Psoas muscle (tissue), 8 donors: ENCODE measurements at places on chromosomes 4 and X. TPM values are rescaled to one million over a fixed set of nuclear protein-coding genes. Genes with fewer than 3 reads are reported as not detected.

The STAP1 gene
- total RNA-seq = 0.23 TPM

The PCDH18 gene
- total RNA-seq = 7.5 TPM

The WDR45 gene
- total RNA-seq = 67.3 TPM

The RNF150 gene
- 12.6 TPM for total RNA-seq

The F11 gene
- total RNA-seq = not detected

DNA sequence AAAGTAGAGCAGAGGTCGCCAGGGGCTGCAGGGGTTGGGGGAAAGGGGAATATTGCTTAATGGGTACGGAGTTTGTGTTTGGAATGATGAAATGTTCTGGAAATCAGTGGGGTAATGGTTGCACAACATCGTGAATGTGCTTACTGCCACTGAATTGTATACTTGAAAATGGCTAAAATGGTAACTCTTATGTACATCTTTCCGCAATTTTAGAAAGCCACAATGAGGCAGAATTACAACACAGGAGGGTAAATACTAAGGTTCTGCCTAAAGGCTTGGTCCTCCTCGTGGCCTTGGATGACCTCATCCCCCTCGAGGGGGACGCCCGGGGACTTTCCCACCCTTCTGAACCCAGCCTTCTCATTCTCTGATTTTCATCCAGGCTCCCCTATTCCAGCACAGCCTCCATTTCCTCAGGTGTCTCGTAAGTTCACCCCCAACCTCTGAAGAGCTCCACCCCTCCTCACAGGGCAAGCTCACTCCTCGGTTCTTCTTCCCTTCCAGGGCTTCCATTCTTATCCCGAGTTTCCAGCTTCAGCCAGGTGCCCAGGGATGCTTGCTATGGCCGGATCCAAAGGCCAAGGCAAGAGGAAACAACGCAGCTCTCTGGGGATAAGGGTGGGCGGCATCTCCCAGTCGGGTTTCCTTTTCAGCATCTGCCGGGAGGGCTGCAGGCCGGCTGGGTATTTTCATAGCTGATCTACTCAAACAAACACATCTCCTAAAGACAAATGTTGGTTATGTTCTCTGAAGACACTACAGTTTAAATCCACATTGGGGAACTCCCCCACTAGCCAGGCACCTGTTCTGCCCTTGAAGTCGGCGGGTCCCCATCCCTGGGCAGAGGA, 71.3 kb upstream of the ACSL1 start:
- no peak for DNase-seq

GRCh38 chr4:23966725-23967124, 76.9 kb upstream of the PPARGC1A start:
- no peak for DNase-seq

DNA sequence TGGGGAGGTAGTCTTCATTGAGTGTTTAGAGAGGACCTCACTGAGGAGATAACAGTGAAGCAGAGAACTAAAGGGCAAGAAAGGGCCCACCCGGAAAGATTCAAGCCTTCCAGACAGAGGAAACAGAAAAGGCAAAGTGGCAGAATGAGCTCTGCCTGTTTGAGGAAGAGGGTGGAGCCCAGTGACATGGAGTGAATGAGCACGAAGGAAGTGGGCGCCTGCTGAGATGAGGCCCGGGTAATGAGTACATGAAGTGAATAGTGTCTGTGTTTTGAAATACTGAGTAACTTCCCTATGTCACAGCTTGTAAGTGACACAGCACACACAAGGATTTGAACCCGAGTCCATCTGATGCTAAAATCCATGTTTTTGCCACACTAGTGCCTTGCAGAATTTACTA, 32.5 kb upstream of the TLR2 start:
- peak; percentile 31 for DNase-seq

GRCh38 chr4:187569871-187570270, 425.7 kb upstream of the ZFP42 start:
- DNase-seq = no peak

DNA sequence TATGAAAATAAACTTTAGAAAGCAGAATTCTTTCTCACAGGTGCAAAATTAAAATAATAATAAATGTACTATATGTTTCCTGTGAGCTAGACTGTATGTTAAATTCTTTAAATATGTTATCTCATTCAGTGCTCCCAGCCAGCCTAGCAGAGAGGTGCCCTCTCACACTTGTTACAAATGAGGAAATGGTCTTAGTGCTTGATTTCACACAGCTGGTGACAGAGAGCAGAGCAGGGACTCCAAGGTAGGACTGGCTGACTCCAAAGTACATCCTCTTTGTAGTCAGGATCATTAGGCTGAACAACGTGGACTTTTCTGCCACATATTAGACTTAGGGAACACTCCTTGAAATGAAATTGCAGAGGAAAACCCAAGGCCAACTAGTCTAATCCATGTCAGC, 72.0 kb upstream of the HHIP start:
- DNase-seq = no peak

DNA sequence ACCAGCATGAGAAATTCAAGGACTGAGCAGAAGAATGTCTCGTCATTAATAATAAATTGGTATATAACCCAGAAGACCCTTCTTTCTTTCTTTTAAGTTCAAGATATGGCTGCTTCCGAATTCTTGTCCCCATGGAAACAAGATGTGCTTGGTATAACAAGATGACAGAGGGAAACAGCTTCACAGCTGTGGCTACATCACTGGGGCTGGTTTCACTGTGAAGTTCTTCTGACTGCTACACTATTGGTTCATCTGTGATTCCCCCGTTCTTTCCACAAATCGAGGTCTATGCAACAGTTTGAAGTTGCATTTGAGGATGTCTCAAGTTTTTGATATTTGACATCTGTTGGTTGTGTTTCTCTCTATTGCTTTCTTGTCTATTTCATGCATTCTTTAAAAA, 12.3 kb upstream of the DTHD1 start:
- no peak for DNase-seq

- DNase-seq = no peak
Observed at GRCh38 chrX:105695451-105695850, 126.9 kb upstream of the NRK start.

- no peak for DNase-seq
Observed at GRCh38 chr4:137623013-137623412, 90.7 kb upstream of the PCDH18 start.

- no peak for DNase-seq
Observed at GRCh38 chr4:98517218-98518021, 141.0 kb downstream of the TSPAN5 start.

- DNase-seq = no peak
Observed at GRCh38 chrX:85115252-85115651, 111.6 kb downstream of the APOOL start.

DNA sequence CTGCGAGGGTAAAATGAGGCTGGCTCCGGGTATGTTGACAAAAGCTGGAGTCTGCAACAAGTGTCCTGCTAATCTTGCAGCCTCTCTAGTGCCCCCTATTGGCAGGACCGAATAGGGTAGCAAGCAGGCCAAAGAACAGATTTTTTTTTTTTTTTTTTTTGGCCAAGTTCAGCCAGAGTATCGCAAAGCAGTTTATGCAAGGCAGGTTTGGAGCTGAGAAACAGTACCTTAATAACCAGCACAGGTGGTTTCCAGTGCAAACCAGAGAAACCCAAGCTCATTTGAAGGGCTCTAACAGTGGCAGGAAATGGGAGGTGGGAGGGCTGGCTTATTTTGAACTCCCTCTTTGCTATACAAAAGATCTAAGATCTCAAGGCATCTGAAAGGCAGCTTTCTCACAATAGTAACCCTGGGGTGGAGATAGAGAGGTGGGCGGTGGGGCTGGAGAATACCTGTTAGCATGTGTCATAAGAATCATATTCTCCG, 38.2 kb upstream of the OCIAD2 start:
- DNase-seq = no peak

GRCh38 chr4:37970702-37971101, 10.5 kb downstream of the PTTG2 start:
- peak; percentile 90 for DNase-seq

- DNase-seq = no peak
Observed at GRCh38 chr4:70564033-70564432, 28.0 kb upstream of the AMBN start.

GRCh38 chr4:59712470-59712869, 1487.7 kb upstream of the ADGRL3 start:
- no peak for DNase-seq
